ENCODE measurements at places on chromosomes 7 and 10.

- DNase-seq, result no peak
These were observed 285.5 kb upstream of the TAC1 start for GRCh38 chr7:97446361-97446760.

DNA sequence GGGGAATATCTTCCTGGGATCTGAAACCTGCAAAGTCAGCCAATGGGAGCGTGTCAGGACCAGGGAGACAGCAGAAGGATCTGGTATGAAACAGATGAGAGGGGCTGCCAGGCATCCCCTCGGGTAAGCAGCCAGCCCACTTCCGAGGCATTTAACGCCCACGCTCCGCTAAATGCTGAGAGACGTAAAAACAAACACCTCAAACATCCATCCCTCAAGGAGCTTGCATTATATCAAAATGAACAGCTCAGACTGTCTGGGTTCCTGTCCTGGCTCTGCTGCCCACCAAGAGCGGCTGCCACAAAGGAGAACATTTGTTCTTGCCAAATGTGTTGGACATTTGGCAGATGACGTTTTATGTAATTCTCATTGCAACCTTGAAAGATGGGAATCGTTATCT lies 7.0 kb upstream of the SERPINE1 start:
- no peak for DNase-seq

DNA sequence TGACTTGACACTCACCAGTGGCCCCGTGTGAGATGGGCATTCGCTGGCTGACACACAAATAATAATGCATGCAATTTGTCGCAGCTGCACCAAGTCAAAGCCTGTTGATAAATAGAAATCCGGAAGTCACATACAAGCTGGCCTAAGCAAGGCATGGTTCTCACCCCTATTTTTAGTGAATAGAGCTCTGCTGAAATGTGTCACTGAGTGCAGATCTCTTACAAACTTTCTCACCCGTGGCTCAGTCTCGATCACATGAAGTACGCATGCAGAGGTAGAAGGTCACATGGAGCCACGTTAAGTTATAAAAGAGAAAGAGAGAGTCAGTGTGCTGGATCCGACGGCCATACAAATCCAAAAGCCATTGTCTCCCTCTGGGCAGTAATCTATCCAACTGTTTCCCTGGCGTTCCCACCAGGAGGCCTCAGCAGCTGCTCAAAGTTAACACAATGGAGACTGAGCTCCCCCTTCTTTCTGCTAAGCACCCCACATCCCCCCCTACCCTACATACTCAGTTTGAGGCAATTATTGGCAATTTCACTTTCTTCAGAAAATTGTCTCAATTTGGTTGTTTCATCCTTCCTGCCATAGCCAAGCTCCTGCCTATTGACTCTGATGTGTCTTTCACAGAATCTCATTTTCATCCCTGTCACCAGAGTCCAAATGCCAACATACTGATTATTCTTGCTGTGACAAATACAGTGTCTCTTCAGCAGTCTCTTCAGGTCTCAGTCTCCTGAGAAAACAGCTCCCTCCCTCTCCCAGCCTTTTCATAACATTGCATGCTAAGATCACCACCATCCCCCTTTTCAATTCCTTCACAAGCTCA lies 473.3 kb upstream of the NRP1 start:
- DNase-seq, result no peak

DNA sequence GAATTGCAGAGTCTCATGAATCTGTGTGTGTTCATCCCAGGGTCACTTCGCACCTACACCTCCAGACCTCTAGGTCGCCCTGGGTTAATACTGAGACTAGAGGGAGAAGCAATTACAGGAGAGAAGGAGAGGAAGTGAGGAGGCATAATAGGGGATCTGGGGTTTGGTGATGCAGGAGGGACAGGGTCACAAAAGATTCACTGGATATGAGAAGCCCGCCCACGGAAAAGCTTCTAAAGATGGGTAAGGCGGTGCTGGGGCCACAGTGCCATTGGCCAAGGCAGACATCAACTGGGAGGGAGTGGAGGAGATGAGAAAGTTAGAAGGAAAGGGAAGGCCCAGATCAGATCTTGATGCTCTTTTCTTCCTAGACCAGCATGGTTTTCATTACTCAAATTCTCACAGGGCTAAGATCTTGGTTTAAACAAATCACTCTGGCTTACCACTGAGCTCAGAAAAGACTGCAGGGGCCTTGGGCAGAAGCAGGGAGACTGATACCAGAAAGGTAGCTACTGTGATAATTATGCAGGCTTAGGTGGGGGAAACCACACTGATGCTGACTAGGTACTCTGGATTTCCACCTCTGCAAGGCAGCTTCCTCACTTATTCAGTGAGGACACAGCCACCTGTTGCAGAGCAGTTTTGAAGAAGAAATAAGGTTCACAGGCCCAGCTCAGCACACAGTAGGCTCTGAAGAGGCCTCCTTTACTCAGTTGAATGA lies 17.4 kb upstream of the ZNF273 start:
- DNase-seq, result no peak

DNA sequence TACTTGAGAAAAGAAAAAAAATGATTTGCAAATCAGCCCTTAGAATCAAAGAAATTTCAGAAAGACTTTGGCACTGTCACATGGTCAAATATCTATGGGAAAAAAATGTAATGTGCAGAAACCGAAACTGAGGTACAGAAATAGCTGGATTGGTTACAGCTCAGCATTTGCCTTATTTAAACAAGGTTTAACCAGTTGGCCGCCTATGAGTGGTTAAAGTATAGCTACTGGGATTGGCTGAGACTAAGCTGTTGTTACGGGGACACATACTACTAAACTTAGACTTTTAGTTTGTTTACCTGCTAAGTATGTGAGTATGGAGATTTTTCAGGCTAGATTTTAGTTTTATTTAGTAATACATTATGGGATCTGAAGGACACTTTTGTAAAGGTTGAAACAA lies 38.6 kb downstream of the SFTPD start:
- DNase-seq, result no peak

- no peak for DNase-seq
These were observed 35.0 kb downstream of the KIF11 start for GRCh38 chr10:92627845-92628480.

DNA sequence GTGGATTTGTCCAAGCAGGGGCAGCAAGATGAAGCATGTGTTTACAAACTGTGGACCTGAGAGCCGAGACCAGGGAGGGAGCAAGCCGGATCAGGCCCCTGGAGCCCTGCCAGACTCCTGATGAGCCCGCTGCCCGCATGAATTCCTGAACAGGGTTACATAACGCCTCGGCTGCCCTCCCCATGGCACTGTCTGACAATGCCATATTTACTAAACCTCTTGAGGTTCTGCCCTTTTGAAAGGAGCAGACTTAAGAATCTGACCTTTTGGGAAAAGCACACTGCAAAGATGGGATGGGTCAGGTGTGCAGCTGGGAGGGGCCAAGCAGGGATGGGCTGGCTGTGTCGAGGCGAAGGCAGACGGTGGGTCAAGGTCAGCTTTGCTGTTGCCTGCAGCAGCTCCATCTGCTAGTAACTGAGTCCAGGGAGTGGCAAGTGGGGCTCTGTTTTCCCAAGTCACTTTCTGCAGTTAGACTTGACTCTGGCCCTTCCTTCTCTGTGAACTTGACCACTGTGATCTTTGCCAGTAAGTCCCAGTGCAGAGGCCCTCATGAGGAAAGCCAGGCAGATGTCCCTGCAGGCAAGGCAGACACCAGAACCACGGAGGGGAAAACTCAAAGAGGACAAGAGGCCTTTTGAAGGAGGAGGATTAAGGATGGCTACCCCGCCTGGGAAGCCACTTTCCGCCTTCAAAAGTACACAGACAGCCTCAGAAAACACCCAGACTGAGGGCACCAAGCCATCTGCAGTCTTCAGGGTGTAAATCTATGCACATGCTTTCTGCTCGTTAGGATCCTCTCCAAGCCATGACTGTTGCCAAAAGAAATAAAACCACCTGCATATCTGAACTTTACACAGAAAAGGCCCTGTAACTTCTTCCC lies 175.8 kb downstream of the TNS3 start:
- DNase-seq, result peak; percentile 75

All from left hindlimb (tissue), 1 donor.